ENCODE measurements at places on chromosomes 3 and 15.

- no peak for DNase-seq
Observed at GRCh38 chr15:76327191-76328105, 9.1 kb upstream of the ISL2 start.

- no peak for DNase-seq
Observed at GRCh38 chr15:29618586-29618985, 203.7 kb downstream of the TJP1 start.

DNA sequence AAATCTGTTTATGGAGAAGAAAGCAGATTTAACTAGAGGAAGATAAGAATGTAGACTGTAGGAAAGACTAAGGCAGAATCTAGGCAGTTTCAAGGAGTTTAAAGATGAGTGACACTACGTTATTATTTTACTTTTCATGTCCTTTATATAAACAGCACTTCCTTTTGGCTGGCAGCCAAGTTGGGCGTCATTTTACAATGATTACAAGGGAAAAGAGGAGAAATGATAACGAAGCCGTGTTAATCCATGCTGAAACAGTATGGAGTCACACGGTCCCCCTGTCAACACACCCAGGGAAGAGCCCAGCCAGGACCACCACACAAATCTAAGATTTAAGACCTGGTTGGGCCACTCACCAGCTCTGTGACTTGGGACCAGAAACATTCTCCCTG, 83.7 kb upstream of the NEO1 start:
- no peak for DNase-seq

DNA sequence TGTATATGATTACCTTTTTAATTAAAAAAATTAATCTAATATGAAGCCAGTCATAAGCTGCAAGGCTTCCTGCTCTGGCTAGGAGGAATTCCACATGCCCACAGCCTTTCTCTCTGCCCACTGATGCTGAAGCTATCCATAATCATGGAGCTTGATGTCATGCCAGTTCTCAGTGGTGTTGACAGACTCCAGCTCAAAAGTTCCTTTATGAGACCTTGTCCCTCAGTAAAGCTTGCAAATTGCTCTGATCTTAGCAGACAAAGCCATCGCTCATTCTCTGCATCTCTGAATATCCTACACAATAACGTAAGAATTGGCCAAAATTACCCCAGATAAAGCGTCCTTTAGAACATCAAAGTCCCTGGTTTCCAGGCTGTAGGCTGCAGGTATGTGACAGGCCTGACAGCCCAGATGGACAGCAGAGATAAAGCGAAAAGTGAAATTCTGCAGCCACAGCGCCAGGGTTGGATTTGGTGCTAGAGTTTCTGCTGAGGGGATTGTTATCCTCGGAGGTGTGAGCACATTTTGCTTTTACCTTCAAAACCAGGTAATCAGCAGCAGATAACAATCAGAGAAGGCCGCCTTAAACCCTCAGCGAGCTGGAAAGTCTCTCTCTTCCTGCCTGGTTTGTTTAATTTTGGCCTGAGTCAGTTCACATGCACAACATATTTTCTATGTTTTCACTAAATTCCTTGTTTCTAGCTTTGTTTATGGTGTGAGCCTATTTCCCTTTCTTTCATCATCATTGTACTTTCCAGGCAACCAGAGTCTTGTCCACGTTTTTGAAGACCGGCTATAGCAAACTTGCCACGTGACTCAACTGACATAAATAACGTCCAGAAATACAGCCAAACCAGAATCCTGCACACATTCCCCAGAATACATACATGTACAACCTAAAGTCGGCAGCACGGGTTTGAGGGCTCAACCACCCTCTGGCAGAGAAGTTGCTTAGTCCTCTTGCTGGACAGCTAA, 36.6 kb upstream of the ALDH1A3 start:
- peak; percentile 68 for DNase-seq

DNA sequence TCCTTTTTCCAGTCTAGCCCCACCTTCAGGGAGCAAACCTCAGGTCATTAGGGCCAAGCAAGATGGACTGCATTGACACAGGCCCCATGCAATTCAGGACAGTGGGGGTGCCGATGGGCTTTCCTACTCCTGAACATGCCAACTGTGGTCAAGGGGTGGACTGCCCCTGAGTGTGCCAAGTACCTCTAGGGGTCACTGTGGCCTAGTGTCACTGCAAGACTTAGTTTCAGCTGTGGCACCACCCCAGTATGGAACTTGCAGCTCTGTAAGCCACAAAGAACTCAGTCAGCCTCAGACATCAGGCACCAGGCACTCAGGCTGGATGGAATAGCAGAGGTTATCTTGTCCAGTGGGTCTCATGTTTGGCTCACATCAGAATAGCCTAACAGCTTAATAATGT, 32.3 kb downstream of the EXOG start:
- no peak for DNase-seq

DNA sequence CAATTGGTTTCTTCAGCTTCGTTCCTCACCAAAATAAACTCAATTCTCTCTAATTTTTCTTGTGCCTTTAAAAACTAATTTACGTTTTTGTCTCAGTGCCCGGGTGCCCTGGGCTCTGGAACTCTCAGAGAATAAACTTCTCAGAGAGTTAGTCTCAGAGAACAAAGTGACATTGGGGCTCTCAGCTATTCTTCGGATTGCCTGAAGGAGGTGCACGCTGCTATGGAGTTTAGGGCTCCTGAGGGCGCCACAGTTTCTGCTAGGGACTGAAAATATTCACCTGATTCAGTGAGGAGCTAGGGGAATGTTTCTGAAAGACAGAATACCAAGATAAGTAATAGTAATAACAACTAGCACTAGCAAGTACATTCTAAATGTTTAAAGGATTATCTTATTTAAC, 22.7 kb downstream of the ZIC4 start:
- no peak for DNase-seq

- DNase-seq: no peak
Observed at GRCh38 chr3:48267782-48268181, 26.9 kb downstream of the ZNF589 start.

DNA sequence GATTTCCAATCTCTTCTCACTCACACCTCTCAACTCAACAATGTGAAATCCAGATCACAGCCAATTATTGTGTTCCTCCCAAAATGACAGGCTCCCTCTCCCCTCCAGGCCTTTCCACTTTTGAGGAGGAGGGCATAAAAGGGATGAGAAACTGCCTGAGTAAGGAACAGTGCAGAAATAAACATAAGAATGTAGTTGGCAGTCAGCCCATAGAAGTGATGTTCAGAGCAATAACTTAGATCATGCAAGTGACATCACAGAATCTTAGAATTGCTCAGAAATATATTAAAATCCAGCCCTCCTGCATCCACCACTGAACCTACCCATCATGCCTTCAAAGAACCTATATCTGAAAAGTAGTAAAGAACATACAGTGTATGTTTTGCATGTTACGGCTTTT, 299.4 kb upstream of the GADL1 start:
- no peak for DNase-seq

GRCh38 chr3:179476215-179476614, 24.9 kb upstream of the GNB4 start:
- DNase-seq: no peak

DNA sequence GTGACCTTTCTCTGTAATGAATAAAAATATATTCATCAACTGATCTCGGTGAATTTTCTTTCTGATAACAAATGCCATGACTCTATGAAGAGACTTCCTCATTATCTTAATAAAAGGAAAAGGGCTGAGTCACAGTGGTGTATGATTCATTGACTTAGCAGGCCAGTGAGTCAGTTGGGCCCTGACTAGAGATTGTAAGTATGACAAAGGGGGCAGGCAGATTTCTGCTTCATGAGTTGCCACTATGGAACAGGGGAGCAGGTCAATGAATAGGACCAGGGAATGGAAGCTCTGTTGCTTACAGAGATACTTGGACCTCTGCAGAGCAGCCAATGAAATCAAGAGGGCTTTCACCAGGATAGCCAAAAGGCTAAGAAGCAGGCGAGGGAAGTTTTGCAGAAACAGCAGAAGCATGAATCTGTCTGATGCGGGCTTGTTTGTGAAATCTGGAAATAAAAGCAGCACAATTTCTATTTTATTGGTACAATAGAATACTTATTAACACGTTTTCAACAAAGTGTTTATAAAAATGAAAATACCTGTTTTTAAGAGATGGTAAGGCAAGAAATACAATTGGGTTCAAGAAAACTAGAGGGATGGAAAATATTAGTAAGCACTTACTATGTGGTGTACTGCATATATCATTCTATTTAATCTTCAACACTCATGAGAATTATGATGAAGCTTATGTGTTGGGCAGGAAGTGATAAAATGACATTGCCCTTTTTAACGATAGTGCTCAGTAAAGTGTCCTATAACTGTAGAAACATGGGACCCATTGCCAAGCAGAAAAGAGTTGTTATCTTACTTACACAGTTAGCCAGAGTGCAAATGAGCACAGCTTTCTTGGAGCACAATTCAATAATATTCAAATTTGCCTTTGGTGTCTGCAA, 169.8 kb upstream of the MYRIP start:
- peak; percentile 70 for DNase-seq

- DNase-seq: no peak
Observed at GRCh38 chr15:65377976-65378366, at the start of gene IGDCC3. IGDCC3 (minus strand) TSS chr15:65378002; CDS start chr15:65377788, 214 bp downstream.

GRCh38 chr15:74422652-74423430, 10.9 kb downstream of the SEMA7A start:
- DNase-seq: no peak

- no peak for DNase-seq
Observed at GRCh38 chr3:13178107-13178506, 104.9 kb upstream of the IQSEC1 start.

GRCh38 chr15:79812541-79812940, 84.3 kb downstream of the MTHFS start:
- DNase-seq: no peak

GRCh38 chr3:110810356-110810755, 261.3 kb upstream of the NECTIN3 start:
- DNase-seq: no peak

- DNase-seq: no peak
Observed at GRCh38 chr3:81601707-81602305, 159.6 kb downstream of the GBE1 start.

- DNase-seq: no peak
Observed at GRCh38 chr3:159989973-159990846, 1.6 kb downstream of the IL12A start.

DNA sequence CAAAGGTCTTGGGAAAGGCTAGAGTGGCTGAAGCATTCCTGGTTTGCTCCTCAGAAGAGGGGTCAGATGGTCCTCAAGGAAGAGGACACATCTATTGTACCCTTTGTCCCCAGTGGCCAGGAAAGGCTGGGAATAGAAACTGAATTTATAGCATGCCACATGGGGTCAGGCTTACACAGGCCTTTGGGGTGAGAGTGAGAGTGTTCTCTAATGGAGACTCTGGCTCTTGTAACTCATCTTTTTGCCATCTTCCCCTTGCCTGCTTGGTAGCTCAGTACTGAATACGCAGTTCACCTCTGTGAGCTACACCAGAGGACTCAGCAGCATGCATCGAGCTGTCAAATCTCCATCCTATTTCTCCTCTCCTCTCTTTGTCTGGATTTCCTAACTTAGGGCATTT, 87.5 kb downstream of the ATP2B2 start:
- no peak for DNase-seq

DNA sequence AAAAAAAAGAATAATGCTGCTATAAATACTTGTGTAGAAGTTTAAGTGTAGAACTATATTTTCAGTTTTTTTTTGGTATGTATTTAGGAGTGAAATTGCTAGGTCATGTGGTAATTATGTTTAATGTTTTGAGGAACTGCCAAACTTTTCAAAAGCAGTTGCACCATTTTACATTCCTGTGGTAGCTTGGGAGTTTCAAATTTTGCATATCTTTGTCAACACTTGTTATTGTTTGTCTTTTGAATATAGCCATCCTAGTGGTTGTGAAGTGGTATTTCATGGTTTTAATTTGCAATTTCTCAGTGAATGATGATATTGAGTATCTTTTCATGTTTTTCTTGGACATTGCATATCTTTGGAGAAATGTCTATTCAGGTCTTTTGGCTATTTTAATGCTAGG, 30.4 kb downstream of the SKIL start:
- DNase-seq: peak; percentile 12

- DNase-seq: no peak
Observed at GRCh38 chr3:122955916-122956692, 71.5 kb downstream of the SEMA5B start.

- no peak for DNase-seq
Observed at GRCh38 chr15:92391640-92392039, 2.0 kb upstream of the ST8SIA2 start.

DNA sequence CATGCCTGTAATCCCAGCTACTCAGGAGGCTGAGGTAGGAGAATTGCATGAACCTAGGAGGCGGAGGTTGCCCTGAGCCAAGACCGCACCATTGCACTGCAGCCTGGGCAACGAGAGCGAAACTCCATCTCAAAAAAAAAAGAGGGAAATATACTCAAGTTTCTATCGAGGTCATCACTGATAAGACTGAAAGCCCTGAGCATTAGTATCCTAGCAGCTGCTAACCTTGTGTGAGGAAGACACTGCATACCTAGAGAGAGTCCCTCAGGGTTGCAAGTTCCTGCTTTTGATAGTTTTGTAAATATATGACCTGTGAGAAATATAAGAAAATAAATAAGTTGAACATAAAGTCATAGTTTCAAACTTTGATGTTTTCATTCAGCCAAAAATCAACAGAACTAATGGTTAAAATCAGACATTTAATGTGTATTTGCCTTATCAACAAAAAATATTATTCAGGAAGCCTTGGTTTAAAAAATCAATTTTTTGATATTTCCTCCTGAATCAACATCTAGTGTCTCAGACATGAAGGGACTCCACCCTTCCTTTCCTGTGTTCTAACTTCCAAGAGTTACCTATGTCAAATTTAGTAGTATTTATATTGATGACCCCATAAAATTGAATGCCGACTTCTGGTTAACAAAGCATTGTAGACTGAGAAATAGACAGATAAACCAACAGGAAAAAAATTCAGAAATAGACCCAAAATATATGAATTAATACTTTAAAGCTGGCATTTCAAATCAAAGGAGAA, 19.8 kb upstream of the USP3 start:
- no peak for DNase-seq

DNA sequence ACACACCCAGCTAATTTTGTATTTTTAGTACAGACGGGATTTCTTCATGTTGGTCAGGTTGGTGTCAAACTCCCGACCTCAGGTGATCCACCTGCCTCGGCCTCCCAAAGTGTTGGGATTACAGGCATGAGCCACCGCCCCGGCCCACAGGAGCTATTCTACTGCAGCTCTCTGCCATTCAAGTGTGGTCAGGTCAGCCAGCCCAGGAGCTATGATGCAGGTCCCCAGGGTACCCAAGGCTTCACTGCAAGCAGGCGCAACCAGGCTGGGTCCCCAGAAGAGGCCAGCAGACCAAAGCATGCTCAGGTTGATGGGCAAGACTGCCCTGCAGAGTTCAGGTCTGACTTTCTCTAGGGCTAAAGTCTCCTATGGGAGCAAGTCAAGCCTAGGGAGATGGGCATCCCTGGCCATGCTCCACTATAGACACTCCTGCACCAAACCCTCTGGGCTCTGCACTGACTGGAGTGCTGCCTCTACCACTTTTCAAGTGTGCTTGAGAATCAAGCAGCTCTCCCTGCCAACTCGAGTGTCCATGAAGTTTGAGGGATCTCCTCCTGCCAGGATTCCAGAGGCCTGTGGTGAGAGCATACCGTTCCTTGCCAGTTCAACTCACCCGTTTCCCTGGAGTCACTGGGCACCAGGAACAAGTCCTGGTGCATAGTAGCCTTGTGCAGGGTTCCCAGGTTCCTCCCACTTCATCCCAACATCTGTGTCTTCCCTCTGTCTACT, 30.9 kb downstream of the MYO9A start:
- DNase-seq: no peak

- no peak for DNase-seq
Observed at GRCh38 chr3:113136071-113136470, 75.3 kb upstream of the BOC start.

Measured in fibroblast of skin of left biceps (primary cell).